Eye (tissue), 1 donor: ENCODE measurements at places on chromosomes 2 and 18.

- DNase-seq: no peak
Observed at GRCh38 chr2:172284209-172284608, 143.2 kb upstream of the ITGA6 start.

DNA sequence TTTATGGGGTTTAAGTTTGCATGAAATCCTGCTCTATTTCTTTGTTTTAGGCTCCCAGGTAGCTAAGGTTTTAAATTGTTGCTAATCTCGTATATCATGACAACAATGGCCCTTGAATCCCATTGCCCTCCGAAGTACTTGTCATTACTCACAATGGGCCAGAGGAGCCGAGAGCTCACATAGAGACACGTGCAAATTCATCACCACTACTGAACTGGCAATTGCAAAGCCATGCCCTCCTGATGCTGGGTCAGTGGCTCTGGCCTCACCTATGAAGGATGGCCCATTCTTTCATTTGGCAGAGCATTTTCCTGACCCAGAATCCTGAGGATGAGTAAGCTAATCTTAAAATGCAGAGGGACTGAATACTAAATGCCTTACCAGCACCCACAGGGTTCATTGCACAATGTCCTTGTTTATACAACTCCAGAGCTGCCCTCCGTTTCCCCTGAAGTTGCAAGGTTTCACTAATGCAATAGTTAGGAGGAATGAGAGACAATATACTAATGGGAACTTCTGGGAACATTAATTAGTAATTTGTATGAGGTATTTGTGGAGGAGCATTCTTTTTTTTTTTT is 71.6 kb upstream of the GAREM1 start:
- DNase-seq: no peak

DNA sequence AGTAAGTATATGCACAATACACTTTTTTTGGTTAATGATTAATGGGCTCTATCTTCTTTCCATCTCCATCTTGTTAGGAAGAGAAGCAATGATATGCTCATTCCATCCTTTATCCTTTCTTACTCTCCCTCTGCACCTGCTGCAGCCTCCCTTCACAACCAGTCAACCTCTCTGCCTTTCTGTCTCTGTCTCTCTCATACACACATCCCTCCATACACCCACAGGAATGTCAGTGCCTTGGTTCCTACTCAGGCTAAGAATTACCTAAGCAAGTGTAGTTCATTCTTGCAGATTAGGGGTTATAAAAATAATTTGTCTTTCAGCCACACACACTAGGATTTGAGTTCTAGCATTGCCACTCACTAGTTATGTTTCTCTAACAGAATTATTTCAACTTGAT is 45.6 kb downstream of the MAP2 start:
- no peak for DNase-seq

DNA sequence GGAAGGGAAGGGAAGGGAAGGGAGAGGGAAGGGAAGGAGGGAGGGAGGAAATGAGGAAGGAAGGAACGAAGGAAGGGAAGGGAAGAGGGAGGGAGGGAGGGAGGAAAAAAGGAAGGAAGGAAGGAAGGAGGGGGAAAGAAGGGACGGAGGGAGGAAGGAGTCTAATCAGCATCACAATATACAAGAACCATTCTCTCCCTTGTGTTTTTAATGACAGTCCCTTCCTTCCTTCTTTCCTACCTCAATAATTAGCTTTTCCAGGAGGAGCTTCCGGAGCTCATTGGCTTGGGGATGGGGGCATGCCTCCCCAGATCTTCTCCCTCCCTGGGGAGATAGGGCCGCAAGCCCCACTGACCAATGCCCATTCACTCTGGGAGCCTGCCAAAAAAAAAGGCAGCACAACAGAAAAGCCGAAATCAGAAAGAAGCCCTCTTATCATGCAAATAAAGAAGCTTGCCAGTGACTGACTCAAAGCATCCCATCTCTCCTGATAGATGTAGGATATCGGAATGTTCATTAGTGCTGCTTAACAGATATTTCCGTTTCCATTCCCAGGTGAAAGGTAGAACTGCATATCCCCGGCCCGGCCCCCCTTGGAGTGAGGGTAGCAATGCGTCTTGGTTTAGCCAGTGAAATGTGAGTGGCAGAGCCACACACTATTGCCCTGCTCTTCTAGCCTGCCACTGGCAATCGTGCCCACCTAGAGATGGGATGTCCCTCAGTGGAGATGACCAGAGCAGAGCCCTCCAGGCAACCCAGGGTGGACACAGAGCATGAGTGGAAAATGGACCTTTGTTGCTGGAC is 17.8 kb upstream of the SMAD7 start:
- no peak for DNase-seq

DNA sequence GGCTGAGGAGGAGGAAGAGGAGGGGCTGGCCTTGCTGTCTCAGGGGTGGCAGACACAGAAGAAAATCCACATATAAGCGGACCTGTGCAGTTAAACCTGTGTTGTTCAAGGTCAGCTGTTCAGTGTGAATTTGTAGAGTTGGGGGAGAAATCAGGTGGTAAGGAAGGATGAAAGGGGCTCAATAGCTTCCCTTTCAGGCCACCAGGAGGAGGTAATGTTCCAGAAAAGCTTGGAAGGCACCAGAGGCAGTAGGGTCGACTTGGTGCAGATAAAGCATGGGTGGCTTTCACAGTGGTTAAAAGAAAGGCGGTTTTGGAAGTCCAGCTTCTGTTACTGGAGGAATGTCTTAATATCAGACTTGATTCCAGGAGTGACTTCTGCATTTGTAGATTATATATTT is 167.4 kb downstream of the THSD7B start:
- peak; percentile 55 for DNase-seq

- DNase-seq: no peak
Observed at GRCh38 chr2:227739351-227739750, 6.3 kb upstream of the SCYGR8 start.

GRCh38 chr2:78120275-78120674 is 598.1 kb upstream of the LRRTM4 start:
- no peak for DNase-seq

DNA sequence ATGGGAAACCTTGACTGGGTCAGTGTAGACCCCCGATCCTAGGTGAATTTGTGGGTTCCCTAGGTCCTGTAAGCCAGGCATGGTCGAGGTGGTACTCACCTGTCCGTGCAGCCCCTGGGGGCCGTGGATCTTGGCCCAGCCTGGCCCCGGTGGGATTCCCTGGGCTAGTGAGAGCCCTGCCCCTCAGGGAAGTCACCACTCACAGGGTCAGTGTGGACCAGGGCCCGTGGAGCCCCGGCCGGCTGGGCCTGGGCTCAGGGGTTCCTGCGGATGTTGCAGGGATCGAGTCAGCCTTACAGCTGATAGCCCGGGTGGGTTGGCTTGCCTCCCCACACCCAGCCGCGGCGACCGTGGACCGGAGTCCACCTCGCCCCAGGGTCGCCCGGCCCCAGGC is 528 bp downstream of the ATG9A start:
- no peak for DNase-seq

- no peak for DNase-seq
Observed at GRCh38 chr2:215368493-215368809, 56.6 kb downstream of the ATIC start.

DNA sequence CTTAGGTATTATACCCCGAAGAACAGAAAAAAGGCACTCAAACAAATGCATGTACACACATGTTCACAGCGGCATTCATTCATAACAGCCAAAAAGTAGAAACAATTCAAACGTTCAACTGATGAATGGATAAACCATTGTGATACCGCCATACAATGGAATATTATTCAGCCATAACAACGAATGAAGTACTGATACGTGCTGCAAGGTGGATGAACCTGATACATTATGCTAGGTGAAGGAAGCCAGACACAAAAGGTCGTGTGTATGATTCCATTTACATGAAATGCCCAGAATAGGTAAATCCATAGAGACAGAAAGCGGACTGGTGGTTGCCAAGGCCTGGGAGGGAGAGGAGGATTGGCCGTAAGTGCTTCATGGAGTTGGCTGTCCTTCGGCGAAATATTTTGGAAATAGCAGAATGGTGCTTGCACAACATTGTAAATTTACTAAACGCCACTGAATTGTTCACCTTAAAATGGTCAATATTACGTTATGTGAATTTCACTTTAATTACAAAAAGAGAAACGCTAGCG is 750 bp upstream of the RMP24 start:
- DNase-seq: no peak

DNA sequence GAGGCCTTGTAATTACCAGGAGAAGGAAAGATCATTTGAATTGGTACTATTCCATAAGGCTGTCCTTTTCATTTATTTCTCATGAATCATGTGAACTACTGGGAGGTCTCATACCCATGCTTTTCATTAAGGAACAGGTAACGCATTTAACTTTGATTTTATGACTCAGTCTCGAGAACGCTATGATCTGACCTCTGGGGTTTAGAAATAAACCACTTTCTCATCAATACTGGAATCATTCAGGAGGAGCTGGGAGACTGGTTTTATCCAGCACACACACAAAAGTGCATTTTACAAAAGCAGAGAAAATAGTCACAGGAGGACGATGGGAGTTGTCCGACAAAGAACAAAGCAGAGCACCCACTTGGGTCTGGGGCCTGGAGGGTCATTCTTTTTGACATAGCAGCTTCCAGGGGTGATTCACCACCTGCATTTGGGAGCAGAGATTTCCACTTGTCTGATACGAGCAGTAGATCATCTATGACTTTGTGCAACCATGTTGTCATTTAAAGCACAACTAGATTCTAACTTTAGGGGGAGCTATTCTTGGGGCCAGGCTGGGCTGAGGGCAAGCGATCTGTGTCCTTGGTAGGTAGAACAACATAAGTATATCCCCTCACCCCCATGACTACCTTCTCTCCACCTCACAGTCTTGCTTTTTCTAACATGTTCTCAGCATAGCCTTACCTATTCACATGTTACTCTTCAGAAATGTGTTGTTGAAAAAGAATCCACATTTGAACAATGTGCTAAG is 95.9 kb upstream of the SCG2 start:
- DNase-seq: no peak

- no peak for DNase-seq
Observed at GRCh38 chr2:28926847-28927246, 32.4 kb downstream of the WDR43 start.

GRCh38 chr2:239396881-239397681 is 3.7 kb downstream of the HDAC4 start:
- no peak for DNase-seq

DNA sequence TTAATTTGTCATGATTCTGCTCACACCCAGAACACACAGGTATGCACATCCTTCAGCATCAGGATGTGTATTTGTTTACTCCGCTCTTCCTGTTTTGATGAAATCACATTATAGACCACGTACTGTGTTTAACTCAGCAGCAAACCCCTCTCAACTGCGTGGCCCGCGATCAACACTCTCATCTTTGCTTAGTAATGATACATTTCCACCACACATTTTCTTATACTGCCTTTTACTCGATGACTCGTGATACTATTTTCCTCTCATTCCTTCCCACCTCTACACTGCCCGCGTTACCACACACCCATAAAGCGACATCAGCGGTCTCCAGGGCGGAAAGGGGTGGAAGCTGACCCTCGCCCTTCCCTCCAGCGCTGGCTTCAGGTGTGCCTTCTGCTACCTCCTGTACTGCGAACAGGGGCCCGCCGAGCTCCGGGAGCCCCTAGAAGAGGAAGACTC is 1.3 kb downstream of the NETO1 start:
- DNase-seq: peak; percentile 44
